ENCODE measurements at places on chromosomes 16 and 17.
A peak's percentile ranks its signal among the peaks of the same experiment; 100 is the strongest.

DNA sequence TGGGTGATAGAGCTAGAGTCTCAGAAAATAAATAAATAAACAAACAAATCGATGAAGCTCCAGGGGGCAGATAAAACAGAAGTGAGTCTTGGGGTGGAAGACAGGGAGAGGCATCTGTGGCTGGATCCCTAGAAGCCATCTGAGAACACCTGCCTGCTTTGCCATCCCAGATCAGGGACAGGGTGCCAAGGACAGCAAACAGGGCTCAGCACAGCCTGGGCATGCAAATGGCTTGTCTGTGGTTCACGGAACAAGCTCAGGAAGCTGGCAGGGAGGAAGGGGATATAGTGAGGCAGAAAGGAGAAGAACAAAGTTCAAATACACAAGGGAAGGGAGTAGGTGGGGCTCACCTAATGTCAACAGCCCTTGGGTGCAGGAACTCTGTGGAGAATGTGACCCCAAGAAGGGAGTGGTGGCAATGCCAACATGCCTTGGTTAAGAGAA is 27.5 kb downstream of the TRIM25 start:
- DNase-seq, result no peak

DNA sequence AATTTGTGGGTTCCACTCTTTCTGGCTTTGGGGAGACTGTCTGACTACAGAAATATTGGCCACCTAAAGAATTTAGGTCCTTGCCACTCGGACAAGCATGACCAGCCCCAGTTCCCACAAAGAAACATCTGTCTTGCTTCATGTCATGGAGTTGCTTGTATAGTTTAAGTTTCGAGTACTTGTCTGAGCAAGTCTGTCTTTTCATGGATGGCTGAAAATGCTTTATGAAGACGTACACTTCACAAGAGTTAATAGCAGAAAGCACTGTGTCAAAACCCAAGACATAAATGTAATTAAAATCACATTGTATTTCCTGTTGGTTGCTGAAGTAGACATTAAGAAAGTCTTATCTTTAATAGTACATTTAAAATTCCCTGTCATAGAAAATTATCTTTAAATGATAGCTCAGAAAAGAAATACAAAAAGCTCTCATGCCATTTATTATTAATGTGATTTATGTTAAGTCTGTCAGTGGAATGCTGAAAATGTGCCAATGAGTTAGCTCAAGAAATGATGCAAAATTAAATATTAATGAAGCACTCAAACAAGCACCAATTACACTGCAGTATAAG is 29.8 kb upstream of the XYLT2 start:
- DNase-seq, result no peak

DNA sequence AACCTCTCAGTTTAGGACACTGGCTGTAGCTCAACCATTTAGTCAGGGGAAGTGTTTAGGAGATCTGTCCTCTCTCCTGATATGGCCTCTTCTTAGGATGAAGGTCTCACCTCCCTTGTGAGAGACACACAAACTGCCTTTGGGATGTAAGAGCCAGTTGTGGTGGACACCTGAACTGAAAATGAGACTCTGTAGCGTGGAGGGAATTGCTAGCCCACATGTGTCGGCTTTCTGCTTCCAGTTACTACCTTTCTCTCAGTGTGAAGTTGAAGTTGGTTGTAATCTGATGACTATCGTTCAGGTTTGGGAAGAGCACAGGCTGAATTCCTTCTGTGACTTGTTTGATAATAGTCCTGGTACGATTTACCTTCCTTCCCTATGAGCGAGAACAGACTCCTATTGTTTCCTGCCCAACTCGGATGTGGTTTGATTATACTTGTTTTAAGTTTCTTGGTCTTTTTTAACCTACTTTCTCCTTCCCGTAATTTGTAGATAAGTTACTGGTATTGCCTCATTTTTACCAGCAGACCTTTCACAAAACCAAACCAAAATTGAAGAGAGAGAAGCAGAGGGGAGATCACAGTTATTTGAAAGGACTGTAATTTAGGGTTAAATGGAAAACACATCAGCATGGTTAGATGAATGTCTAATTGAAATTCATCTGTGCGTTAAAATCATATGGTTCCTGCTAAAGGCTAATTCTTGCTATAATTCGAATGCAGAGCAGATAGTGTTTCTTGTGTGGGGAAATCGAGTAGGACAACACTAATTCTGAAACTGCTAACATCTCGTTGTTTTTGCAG is 43.2 kb downstream of the CLEC16A start:
- no peak for DNase-seq

GRCh38 chr16:64138006-64138405 is 983.9 kb downstream of the CDH11 start:
- no peak for DNase-seq

DNA sequence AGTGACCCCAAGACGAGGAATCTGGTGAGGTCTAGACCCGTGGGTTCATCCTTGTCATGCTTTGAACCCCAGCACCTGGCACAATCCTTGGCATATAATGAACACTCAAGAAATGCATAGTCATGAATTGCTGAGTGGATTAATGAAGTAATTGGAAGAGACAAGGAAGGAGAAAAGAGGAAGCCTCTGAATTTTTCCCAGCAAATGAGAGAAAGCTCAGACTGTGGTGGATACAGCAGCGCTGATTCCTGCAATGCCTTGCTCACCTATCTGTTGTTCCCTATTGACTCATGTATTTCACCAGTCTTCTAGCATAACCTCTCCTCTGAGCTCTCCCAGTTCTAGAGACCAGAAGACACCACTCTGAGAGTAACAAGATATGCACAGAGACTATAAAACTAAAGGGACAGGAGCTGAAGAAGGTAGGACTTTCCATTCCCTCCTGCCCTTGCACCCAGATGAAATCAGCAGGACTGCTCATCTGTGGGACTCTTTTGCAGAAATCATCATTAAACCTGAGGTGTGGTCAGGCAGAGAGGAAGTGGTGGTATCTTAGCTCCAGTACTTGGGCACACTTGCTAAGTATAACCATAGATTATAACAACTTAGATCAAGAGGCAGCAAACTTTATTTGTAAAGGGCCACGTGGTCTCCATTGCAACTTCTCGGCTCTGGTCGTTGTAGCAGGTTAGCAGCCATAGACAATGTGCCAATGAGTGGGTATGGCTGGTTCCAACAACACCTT is 102.8 kb downstream of the MAF start:
- DNase-seq, result peak; percentile 0

DNA sequence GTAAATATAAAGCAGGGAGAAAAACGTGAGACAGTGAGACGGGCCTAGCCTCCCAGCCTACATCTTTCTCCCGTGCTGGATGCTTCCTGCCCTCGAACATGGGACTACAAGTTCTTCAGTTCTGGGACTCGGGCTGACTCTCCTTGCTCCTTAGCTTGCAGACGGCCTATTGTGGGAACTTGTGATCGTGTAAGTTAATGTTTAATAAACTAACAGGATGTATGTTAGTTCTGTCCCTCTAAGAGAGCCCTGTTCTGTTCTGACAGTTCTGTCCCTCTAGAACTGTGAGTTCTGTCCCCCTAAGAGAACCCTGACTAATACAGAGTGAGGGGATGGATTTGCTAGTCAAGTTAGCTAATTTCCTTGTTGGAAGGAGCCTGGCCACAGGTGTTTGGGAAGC is 16.7 kb upstream of the MYH10 start:
- DNase-seq, result no peak

- DNase-seq, result no peak
These were observed 2.1 kb downstream of the MC1R start for GRCh38 chr16:89920723-89921122.

DNA sequence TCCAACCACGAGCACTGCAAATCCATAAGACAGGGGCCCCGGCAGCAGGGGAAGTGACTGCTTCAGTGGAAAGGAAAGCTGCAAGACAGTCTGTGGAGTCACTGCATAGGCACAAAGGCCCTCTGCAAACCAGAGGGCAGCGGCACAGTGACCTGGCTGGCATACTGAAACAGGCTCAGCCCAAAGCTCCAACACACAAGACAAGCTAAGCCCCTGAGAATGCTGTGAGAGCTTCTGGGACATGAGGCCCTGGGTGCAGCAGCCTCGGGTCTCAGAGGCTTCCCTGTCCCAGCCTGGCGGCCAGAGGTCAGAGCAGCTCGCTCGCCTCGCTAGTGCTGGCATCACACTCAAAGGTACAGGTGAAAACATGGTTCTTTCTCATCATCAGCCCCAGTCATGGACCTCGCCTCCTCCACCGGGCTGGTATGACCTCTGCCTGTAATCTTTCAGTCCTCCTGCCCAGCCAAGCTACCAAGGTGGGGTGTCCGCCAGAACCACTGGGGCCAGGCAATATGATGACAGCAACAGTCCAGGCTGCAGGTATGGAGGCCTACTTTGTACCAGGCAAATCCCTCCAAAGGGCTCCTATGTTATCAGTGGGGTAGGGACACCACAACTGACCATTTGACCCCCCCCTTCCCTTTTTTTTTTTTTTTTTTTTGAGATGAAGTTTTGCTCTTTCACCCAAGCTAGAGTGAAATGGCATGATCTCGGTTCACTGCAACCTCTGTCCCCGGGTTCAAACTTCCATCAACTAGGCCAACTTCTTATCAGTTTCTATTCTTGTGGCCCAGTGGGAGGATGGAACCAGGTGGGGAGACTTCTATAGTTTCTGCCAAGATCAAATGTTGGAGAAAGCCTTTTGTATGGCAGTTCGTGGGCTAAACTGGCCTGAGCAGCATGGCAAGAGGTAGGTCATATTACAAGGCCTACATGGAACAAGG is 19.2 kb downstream of the ST3GAL2 start:
- peak; percentile 28 for DNase-seq

- DNase-seq, result no peak
These were observed 29.8 kb downstream of the CCR7 start for GRCh38 chr17:40535438-40535837.

DNA sequence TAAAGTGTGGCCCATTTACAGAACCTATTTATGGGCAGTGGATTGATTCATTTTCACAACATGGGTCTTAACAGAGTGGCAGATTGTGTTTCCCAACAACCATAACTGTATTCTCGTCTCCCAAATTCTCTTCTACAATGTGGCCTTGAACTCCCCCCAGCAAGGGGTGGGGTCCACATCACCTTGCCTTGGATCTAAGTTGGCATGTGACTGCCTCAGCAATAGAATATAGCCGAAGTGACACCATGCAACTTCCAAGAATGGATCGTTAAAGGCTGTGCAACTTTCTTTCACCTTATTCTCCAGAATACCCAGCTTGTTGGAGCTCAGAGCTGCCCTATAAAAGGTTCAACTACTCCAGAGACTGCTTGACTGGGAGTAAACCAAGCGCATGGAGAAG is 72.0 kb upstream of the CDH5 start:
- DNase-seq, result no peak

- no peak for DNase-seq
These were observed 65.4 kb upstream of the ADAMTS18 start for GRCh38 chr16:77500286-77500598.

- DNase-seq, result no peak
These were observed 900.8 kb upstream of the GOT2 start for GRCh38 chr16:59634951-59635350.

GRCh38 chr17:29778956-29779811 is 150.8 kb downstream of the SSH2 start:
- DNase-seq, result peak; percentile 87

DNA sequence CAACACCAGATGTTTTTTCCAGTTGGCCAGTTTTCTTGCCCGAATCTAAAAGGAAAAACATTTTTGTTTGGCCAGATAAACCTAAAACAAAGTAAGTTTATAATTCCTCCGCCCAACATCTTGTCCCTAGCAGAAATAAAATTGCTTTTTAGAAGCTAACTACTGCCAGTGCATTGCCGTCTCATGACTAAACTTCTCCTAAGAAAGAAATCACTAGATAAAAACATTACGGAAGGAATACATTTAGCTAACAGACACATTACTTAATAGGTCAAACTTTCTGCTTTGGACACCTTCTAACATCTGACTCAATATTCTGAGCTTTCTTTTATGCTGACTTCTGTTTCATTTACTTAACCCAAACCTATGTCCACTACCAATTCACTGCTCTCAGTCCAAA is 36.2 kb downstream of the FBXL20 start:
- no peak for DNase-seq

- no peak for DNase-seq
These were observed 27.6 kb downstream of the FCSK start for GRCh38 chr16:70481929-70482536.

DNA sequence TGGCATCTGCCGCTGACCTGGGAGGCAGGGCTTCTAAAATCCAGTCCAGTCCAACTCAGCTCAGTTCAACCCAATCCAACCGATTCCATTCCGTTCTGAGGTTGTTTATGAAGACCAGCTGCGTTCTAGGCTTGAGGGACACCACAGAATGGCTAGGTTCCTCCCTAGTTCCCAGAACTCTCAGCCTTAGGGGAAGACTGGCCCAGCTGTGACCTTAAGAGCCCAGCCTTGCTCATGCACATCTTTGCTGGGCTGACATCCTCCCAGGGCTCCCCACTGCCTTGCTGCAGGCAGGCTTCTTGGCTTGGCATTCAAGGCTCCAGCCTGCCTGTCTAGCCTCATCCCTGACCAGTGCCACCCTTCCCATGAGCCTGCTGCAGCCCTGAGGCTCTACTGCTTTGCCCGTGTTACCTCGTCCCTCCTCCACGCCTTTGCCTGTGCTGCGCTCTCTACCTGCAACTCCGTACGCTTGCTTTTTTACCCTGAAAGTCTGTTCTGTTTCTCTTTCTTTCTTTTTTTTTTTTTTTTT is 7.9 kb downstream of the SLC12A3 start:
- no peak for DNase-seq

DNA sequence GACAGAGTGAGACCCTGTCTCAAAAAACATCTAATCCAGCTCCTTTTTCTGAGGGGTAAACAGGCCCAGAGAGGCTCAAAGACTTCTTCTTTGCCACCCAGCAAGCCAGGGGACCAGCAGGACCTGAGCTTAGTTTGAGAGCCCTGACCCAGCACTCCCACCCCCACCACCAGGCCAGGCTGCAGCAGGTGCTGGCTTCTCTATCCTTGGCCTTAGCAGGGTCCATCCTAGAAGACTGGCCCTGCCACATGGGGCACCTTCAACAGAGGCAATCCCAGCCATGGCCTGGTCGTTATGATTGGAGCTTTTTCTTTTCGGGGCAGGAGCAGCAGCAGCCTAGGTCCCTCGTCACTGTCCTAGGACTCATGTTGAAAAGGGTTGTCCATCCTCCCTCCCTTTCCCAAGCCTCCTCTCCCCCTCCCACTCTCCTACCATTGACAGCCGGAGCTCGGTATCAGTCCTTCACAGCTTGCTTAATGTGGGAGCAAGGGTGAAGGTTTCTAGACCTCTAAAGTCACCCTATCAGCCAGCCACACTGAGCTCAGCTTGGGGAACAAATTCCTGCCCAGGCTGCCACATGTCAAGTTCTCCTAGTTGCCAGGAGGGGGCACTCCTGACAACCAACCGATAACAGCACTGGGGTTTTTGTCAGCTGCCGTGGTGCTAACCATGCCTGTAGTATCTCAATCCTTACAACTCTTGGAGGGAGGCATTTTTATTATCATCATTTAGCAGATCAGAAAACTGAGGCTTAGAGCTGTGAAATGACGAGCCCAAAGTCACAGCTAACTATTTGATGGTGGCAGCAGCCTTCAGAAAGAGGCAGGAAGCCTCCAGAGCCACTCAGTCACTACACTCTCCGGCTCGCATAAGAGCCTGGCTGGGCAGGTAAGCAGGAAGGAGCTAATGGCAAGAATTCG is 11.2 kb downstream of the MRPL27 start:
- DNase-seq, result peak; percentile 95

GRCh38 chr17:13957636-13958035 is 111.7 kb upstream of the COX10 start:
- no peak for DNase-seq
